ENCODE measurements at places on chromosomes 7 and 10.

- peak; percentile 73 for DNase-seq
Measured at GRCh38 chr7:123624527-123625183, 23.0 kb downstream of the ASB15 start.

GRCh38 chr7:69517985-69518704 is 80.1 kb upstream of the AUTS2 start:
- no peak for DNase-seq

DNA sequence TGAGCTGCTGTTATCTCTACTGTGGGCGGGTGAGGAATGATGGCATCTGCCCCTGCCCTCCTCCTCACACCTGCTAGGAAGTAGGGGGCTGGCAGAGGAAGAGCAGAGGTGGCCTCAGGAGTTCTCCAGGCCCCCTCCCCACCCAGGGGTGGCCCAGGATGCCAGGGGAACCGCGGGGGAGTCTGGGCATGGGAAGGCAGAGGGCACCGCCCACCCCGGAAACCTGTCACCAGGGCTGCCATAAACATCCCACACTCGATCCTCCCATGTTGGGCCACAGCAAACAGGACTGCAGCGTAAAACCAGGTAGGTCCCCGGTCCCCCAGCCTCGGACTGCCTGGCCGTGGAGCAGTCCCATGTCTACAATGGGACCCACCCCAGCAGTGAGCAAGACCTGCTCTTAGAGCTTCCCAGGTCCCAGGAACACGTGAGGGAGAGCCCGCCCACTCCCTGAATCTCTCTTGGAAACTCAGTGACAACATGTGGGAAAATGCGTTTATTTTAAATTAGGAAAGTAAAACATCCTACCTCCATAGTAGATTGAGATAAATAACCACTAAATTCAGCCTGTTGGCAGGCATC is 23.4 kb downstream of the EBF3 start:
- DNase-seq, result no peak

GRCh38 chr7:100837099-100837836 is 9.9 kb upstream of the EPHB4 start:
- DNase-seq, result peak; percentile 99

GRCh38 chr10:1977461-1977860 is 240.1 kb upstream of the ADARB2 start:
- no peak for DNase-seq

Data from DMS53 (cell line).